ENCODE measurements at places on chromosomes 16 and 17.
A peak's percentile ranks its signal among the peaks of the same experiment; 100 is the strongest.

GRCh38 chr16:80148826-80149225, 392.0 kb upstream of the DYNLRB2 start:
- DNase-seq, result no peak

GRCh38 chr17:19317359-19318095, 45.0 kb downstream of the B9D1 start:
- DNase-seq, result no peak

- DNase-seq, result no peak
Observed at GRCh38 chr16:75653922-75654321, 6.3 kb downstream of the TERF2IP start.

GRCh38 chr17:30379303-30379902, 676 bp downstream of the CPD start:
- DNase-seq, result no peak

DNA sequence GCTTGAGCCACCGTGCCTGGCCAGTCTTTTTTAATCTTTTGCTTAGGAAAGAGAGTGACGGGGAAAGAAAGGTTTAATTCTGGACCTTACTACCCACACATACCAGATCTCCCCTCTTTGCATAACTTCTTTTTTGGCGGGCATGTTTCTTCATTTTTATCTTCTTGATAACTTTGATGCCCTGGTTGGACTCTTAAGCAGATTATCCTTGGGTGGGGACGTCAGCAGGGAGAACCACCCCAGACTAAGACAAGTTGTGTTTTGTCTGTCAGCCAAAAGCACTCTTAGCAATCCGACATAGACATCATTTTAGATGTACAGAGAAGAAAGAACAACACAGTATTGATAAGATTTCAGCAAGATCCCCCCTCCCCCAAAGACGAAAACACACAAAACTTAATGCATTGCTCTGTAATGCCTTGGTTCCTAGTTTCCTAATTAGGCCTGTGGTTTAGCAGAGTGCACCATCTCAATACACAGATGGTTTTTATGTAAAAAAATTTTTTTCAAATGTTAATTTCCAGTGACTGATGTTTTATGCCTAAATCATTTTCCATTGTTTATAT, 99.9 kb downstream of the MSI2 start:
- no peak for DNase-seq

GRCh38 chr16:56950881-56951771, 10.6 kb upstream of the CETP start:
- no peak for DNase-seq

GRCh38 chr16:49857423-49858181, 1.7 kb upstream of the ZNF423 start:
- DNase-seq, result no peak

GRCh38 chr17:9162275-9162985, 141.1 kb downstream of the NTN1 start:
- no peak for DNase-seq

GRCh38 chr17:76543826-76544545, 4.1 kb downstream of the PRCD start:
- no peak for DNase-seq

DNA sequence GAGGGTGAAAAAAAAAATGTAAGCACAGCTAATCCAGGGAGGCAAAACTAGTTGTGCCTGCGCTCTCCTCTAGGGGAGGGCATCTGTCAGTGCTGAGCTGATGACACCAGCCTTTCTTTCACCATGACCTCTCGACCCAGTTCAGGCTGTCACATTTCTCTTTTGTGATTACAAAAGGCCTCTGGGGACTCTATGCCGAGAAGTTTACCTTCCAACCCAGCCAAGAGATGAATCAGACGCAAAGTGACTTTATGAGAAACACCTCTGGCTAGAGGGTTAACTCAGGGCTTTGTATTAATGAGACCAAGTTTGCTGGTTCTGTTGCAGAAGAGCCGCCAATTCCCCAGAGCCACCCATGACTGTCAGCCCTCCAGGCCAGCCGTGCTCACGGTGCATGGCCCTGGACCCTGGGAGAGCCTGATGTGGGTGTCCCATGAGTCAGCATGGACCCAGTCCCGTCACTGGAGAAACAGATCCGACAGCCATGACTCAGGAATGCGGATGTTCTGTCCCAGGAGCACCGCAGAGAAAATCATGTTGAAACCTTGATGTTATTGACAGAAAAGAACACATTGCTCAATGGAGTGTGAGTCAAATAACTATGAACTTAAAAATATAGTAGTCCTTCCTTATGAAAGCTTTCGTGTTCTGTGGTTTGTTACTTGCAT, 437.2 kb downstream of the HS3ST3B1 start:
- DNase-seq, result no peak

DNA sequence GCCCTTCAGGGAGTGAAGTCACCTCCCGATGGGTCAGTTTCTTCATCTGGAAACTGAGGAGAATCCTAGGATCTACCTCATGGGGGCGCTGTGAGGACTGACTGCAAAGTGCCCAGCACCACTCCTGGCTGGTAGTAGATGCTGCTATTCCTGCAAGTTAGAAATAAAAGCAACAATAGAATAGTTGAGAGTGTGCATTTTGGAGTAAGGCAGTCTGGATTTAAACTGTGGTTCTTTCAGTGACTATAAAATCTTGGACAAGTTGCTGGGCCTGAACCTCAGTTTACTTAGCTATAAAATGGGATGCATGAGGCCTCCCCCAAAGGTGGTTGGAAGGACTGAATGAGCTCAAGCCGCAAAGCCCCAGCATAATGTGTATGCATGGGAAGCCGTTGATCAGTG, 70.6 kb downstream of the CYB5B start:
- peak; percentile 35 for DNase-seq

DNA sequence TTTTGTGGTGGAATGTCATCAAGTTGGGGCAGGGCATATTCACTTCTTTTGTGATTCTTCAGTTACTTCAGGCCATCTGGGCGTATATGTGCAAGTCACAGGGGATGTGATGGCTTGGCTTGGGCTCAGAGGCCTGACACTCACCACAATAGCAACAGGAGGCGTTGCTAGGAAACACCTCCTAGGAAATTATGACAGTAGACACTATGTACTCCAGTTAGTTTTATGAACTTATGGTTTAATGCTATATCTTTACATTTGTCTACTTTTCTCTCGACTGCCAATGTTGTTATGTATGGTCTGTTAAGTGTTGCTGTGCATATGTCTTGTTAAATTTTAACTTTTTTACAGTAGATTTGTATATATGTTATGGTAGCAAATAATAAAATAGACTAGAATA, 788.7 kb upstream of the GOT2 start:
- no peak for DNase-seq

DNA sequence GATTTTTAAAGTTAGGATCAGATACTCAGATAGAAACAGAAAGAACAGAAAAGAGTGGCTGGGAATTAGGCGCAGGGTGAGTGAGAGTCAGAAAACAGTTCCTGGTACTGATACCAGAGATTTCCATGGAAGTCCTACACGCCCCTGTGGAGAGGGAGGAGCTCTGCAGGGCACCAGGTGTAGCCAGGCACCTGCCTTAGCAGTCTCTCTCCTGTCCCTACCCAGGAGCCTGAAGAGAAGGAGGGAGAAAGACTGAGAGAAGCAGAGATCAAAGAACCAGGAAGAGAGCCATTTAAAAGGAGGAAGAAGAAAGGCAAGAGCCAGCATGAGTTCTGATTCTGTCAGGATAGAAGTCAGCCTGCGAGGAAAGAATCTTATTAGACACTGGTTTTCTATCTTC, 65.0 kb downstream of the CBLN1 start:
- DNase-seq, result no peak

DNA sequence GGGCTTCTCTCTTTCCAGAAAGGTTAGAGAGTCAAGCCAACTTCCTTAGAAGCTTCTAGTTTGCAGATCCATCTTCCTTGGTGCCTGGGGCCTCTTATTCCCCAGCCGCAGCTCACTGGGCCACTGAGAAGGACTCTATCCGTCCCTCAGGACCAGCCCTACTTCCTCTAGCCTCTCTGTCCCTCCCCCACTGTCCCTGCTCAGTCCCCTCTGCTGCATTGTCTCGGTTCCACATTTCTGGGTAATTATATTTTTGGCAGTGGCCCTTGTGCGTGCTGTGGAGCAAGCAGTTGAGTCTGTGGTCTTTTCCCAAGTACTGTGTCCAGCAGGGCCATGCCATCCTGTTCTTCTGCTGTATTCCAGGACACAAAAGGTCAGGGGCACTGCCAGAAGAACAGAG, 17.8 kb downstream of the IRX3 start:
- DNase-seq, result no peak

DNA sequence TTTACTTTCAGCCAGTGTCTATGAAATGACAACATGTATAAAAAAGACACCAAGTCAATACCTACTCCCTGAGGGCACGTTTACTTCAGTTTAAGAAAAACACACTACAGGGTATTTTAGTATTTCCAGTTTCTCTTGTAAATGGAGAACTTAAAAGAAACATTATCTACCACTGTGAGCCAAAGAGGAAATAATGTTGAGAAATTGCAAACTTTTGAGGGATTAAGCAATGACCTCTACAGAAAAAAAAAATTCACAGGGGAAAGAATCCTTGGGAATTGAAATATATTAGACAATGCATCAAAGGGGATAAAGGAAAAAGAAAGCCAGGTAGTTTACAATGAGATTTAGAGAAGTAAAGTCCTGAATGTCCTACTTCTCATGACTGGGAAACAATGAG, 126.0 kb downstream of the KCNJ2 start:
- no peak for DNase-seq

GRCh38 chr17:68178831-68179230, 69.0 kb upstream of the AMZ2 start:
- no peak for DNase-seq

GRCh38 chr17:929586-929985, 50.0 kb downstream of the NXN start:
- no peak for DNase-seq

DNA sequence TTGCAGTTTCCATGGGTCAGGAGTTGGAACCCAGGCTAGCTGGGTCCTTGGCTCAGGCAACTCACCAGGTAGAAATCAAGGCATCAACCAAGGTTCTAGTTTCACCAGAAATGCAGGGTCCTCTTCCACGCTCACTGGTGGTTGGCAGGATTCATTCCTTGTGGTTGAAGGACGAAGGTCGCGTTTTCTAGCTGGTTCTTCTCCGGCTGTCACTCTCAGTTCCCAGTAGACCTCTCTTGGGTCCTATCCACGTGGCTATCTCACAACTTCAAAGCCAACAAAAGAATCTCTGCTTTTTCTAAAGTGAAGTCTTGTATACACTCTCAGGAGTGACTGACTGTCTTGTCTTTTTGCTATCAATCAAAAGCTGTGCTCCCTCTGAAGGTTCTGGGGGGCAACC, 146.3 kb upstream of the NOL11 start:
- no peak for DNase-seq

DNA sequence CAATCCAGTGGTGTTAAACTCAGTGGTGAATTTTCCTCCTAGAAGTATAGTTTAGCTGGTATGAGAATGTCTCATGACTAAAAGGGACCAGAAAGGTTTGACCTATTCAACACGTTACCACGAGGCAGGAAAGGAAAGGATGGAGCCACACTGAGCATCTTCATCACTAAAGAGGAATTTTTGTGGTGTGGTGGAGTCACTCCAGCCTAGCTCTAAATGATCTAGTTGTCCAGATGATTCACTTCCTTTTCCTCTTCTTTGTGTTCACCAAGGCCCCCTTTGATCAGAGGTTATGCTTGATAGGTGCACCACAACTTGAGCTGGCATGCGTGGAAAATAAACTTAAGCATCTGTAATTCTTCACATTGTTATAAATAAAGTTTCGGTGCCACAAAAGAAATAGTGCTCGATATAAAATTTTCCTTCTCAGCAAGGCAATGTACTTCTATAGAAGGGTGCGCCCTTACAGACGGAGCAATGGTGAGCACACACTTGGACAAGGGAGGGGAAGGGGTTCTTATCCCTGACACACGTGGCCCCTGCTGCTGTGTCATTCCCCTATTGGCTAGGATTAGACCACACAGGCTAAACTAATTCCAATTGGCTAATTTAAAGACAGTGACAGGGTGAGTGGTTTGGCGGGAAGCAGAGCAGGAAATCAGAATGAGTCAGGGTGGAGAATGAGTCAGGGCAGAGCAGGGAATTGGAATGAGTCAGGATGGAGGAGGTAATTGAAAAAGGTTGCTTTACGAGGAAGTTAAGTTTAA, 254.6 kb downstream of the HS3ST3A1 start:
- no peak for DNase-seq

DNA sequence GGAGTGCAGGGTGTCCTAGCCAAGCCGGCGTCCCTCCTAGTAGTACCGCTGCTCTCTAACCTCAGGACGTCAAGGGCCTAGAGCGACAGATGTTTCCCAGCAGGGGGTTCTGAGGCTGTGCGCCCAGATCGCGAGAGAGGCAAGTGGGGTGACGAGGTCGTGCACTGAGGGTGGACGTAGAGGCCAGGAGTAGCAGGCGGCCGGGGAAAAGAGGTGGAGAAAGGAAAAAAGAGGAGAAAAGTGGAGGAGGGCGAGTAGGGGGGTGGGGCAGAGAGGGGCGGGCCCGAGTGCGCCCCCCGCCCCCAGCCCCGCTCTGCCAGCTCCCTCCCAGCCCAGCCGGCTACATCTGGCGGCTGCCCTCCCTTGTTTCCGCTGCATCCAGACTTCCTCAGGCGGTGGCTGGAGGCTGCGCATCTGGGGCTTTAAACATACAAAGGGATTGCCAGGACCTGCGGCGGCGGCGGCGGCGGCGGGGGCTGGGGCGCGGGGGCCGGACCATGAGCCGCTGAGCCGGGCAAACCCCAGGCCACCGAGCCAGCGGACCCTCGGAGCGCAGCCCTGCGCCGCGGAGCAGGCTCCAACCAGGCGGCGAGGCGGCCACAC, at the start of gene MMP2:
Gene MMP2 (plus strand): TSS at position 372 of the 603 bp plus-strand sequence. CDS start 282 bp downstream, outside the sequence.
- DNase-seq, result no peak

DNA sequence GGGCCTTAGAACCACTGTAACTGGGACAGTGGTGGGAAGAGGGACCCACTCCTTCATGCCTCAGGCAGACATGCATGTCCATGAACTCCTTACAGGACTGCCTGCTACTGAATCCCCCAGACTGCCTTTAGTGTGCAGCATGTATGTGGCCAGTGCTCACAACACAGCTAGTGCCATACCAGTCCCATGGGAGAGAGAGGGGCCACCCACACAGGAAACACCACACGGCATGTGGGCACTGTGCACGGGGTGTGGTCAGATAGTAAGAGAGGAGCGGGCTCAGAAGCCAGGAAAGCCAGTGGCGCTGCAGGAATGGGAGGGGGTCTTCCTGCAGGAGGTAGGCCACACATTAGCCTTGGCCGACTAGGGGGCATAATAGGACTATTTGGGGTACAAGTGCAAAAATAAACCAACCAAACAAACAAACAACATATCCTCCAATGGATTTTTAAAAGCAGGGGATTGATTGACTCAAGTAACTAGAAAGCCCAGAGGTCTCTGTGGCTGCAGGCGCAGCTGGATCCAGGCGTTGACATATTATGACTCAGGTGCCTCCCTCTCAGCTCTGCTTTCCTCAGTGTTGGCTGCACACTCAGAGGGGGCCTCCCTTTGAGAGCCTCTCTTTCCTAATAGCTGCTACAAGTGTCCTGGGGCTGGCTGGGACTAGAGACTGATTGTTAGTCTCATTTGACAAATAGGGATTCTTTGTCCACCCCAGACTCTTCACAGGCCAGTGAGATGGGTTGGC, 104.4 kb downstream of the AMFR start:
- no peak for DNase-seq
